ENCODE measurements at places on chromosomes 16 and 17.

GRCh38 chr16:58497935-58498334 is 2.0 kb upstream of the NDRG4 start:
- DNase-seq = no peak

DNA sequence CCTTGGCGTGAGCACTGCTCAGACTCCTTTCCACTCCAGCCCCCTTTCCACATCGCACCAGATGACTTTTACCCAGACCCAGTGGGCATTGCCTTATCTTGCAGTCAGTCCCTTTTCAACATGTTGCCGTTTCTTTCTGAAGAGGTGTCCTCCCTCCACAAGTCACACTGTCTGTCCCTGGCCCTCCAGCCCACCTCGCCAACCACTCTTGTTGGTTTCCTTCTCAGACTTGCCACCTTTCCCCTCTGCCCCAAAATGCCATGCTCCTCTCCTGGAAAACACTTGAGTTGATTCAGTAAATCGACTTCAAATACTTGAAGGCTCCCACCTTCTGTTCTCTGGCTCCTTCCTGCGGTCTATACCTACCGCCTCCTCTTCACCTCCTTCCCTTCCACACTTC is 7.5 kb upstream of the ADAM11 start:
- DNase-seq = no peak

- DNase-seq = no peak
Observed at GRCh38 chr16:48790151-48790550, 180.2 kb upstream of the N4BP1 start.

GRCh38 chr17:74691151-74691550 is 21.6 kb downstream of the CD300LF start:
- DNase-seq = no peak

DNA sequence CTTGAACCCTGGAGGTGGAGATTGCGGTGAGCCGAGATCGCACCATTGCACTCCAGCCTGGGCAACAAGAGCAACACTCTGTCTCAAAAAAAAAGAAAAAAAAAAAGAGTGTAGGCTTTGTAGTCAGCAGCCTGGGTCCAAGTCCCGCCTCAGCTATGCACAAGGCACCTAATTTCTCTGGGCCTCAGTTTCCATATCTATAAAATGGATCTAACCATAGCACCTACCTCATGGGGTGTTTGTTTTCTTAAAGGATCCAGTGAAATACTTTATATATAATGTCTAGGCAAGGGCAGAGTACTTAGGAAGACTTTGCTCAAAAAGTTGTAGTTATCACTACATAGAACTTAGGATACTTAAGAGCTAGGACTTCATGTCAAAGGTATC is 45.4 kb upstream of the NFAT5 start:
- no peak for DNase-seq

Measured in upper lobe of left lung (tissue), 6 donors.